GM19239 (cell line): ENCODE measurements at places on chromosomes 4 and X.

DNA sequence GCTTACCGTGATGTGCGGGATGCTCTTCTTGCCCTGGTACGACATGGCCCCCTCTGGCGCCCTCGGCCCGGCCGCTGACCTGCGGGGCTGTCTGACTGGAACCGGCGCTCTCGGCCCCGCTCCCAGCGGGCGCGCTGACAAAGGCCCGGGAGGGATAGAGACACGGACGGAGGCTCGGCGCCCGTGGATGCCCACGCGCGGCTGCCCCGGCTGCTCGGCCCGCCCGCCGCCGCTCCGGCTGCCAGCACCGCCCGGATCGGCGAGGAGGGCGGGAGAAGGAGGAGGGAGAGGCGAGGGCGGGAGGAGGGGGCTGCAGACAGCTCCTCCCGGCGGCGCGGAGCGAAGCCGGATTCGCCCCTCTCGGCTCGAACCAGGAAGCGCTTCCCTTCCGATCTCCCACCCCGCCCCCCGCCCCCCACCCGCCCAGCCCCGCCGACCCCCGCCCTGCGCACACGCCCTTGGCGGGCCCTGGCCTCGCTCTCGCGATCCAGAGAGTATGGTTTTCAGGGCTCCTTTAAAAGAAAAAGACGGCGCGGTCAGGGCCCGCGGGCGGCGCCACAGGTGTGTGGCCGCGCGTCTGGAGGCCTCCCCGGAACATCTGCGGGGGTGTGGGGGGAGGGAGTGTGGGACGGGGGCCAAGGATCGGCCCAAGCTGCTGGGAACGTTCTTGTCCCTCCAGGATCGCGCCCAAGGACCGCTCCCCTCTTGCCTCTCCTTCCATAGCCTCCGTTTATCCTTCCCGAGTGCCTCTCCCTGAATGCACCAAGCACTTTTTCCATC lies 4.5 kb downstream of the CRMP1 start:
- no peak for DNase-seq

DNA sequence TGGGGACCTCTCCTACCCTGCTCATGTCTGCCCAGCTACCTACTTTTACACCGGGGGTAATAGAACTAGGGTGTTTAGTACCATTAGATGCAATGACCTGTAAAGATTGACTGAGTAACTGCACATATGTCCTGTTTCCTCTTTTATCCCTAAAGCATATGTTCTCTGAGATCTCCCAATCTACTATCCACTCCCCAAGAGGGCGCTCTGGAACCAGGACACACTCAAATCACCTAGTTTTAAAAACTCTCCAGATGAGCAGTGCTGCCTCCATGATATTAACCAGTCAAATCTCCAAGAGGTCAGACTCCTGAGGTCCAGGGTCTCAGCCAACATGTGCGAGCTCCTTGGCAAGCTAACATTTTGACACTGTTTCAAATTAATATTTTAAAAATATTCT lies 87.0 kb upstream of the TSPAN5 start:
- DNase-seq: no peak

DNA sequence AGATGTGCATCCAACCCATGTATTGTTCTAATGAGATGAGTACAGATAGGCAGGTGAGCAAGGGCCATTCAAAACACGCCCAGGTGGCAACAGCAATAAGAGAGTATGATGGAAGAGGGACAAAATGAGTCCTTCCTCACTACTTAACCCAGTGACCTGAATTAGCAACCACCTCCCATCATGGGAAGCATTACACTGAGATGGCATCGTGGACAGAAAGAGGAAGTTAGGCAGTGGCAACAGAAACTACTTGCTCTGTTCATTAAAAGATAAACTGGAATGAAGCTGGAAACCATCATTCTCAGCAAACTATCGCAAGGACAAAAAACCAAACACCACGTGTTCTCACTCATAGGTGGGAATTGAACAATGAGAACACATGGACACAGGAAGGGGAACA lies 17.2 kb downstream of the RXFP1 start:
- DNase-seq: no peak

- no peak for DNase-seq
These were observed 98.3 kb upstream of the GALNTL6 start for GRCh38 chr4:171714791-171715454.

DNA sequence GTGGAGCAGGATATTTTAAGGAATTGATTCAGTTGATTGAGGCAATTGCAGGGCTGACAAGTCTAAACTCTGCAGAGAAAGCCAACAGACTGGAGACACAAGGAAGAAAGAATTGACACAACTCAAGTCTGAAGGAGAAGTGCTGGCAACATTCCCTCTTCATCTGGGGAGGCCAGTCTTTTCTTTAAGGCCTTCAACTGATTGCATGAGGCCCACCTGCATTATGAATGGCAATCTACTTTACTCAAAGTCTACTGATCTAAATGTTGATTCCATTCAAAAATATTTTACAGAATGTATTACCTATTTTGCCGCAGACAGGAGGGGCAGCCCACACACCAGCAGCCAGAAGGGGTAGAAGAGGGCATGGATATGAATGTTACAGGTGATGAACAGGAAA lies 425.2 kb downstream of the PCDH10 start:
- DNase-seq: no peak

DNA sequence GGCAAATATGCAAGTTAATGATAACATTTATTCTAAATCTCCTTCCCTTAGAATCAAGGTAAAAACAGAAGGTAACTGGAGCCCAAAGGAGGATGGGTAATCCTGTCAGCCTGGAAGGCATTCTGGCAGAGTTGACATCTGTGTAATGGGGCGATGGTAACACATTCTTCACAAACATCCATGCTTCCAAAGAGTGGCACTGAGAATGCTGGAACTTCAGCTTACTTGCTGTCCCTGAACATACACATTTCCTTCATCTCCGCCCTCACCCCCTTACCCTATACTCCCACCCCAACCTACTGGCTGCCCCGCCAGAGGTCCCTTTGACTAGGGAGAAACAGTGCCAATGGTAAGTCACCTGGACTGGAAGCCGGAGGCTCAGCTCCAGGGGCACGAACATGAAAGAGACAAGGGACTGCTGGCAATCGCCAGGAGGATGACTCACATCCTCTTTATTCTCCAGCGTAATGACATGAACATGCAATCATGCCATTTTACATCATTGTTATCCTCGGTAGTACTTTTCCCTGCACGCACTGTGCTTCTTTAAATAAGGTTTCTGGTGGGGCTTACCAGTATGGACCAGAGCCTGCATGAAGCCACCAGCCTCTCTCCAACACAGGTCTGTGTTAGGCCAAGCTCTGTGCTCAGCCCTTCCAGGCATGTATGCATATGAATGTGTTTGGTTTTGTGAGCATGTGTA lies 694.2 kb upstream of the TENM3 start:
- DNase-seq: no peak
